Activated T-cell treated with anti-CD3 and anti-CD28 coated beads, Interleukin-2, amount 50 U/mL, for 24 hours (primary cell): ENCODE measurements at places on chromosomes 13 and 19.

- DNase-seq = no peak
Observed at GRCh38 chr19:1990230-1991017, 25.1 kb downstream of the BTBD2 start.

DNA sequence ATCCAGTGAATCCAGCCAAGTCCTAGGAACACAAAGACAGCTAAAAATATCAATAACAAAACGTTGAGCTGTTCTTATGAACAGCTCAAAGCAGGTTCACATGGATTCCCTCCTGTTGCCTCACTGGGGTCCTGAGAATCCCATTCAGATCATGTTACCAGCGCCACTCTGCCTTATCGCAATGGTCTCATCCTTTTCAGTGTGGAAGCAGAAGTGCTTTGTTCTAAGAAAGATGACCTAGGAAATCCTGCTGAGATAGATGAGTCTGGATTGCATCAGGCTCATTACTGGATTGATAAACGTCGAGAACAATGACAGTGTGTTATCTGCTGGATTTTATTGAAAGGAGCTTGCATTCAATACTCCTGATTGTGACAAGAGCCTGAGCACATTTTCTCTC is 87.0 kb downstream of the SLAIN1 start:
- no peak for DNase-seq

DNA sequence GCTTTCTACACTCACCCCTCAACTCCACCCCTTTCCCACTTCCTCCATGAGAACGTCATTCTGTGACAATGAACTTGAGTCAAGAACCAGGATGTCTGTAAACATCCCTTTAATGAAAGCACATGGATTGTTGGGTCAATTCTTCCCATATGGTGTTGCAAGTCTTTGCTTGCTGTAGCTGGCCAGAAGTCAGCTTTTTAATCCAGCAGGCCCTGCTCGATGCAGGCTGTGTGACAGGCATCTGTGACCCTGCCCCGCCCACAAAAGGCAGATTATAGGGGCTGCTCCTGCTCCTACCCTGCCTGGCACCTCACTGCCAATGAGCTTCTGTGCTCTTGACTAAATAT is 78.0 kb downstream of the STARD13 start:
- DNase-seq = no peak

DNA sequence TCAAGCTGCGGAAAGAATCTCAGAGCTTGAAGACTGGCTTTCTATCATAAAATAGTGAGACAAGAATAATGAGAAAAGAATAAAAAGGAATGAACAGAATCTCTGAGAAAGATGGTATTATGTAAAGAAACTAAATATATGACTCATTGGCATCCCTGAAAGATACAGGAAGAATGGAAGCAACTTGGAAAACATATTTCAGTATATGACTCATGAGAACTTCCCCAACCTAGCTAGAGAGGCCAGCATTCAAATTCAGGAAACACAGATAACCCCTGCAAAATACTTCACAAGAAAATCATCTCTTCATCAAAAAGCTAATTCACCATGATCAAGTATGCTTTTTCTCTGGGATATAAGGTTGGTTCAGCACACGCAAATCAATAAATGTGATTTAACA is 2318.0 kb downstream of the PCDH9 start:
- DNase-seq = no peak

DNA sequence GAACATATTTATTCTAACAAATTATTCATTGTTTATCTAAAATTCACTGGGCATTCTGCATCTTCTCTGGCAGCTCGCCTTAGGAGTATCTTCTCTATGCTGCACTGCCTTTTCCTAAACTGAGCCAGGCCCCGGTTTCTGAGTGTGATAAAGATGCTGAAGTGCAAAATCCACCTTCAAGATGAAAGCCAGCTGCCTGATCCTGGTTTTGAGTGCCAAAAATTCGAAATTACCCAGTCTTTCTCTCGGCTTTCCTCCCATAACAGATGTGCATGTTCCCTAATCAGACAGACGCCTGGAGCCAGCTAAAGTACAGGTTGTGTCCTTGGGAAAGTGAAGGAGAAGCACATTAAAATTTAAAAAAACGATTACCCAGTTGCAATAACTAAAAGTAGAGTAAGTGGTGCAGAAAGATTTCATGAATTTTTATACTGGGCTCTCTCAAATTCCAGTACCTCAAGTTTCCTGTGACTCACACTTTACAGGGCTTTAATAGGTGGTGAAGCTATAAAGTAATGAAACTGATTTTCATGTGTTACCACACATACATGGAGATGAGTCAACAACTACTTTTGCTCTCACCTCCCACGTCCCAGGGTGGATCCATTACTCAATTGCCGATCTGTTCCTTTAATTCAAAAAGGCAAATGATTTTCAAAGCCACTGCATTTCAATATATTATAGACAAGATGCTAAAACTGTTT is 65.0 kb upstream of the GTF2F2 start:
- peak; percentile 54 for DNase-seq

DNA sequence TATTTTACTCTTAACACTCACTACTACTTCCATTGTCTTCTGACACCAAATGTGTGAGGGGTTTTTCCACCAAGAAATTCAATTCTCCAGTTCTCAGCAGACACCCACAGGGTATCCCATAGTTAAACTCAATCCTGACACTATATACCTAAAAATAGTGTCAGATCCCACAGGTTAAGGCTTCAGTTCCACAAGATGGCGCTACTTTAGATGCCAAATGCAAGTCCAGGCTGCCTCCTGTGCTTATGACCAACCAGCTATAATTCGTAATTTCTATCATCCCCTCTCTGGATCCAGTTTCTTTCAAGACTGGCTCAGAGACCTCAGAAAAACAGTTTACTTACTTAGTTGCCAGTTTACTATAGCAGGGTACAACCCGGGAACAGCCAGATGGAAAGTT is 1146.2 kb upstream of the SPRY2 start:
- no peak for DNase-seq

DNA sequence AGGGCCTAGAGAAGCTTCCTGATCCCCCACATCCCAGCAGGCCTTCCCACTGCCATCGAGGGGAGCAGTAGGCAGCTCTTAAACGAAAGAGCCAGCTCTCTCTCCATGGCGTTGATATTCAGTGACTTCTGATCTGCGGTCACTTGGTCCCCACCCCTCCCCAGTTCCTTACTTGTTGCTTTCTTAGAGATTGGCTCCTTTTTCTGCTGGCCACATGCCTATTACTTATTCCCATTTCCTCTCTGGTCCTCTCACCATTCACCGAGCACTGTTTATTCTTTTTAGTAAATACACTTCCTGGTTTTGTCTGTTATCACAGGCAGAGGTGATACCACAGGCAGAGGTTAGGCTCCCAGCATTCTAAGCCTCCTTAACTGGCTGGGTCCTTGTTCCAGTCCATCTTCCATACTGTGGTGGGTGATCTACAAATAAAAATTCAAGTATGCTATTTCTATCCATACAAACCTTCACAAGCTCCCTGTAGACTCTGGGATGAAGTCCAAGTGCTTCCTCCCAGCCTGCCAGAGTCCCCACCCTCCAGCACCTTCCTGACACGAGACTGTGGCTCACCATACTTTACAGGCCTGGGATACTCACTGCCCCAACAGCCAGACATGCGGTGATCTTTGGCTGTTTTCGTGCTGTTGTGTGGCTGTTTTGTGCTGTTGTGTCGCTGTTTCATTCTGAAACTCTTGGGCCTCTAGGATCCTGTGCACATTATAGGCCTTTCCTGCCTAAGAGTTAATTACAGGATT is 315.9 kb downstream of the ATP8A2 start:
- no peak for DNase-seq

GRCh38 chr19:42655748-42656147 is 61.0 kb upstream of the CEACAM8 start:
- DNase-seq = no peak

DNA sequence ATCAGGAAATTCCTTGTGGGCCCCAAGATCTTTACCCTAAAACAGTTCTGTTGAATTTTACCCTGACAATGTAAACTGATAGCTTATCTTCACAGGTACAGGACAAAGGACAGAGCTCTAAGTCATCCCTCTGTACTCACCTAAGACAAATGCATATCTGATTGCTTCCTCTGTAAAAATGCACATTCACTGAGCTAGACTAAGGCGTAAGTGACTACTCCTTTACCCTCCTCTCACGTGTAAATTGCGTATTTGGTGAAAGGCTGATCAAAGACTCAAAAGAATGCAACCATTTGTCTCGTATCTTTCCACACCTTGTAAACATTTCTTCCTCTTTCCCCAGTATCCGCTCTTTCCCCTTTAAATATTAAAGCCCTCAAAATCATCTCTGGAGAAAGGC is 80.6 kb upstream of the LRCH1 start:
- no peak for DNase-seq

- no peak for DNase-seq
Observed at GRCh38 chr13:100484702-100485101, 103.9 kb downstream of the GGACT start.

GRCh38 chr19:6528544-6529121 is 2.2 kb upstream of the TNFSF9 start:
- no peak for DNase-seq

DNA sequence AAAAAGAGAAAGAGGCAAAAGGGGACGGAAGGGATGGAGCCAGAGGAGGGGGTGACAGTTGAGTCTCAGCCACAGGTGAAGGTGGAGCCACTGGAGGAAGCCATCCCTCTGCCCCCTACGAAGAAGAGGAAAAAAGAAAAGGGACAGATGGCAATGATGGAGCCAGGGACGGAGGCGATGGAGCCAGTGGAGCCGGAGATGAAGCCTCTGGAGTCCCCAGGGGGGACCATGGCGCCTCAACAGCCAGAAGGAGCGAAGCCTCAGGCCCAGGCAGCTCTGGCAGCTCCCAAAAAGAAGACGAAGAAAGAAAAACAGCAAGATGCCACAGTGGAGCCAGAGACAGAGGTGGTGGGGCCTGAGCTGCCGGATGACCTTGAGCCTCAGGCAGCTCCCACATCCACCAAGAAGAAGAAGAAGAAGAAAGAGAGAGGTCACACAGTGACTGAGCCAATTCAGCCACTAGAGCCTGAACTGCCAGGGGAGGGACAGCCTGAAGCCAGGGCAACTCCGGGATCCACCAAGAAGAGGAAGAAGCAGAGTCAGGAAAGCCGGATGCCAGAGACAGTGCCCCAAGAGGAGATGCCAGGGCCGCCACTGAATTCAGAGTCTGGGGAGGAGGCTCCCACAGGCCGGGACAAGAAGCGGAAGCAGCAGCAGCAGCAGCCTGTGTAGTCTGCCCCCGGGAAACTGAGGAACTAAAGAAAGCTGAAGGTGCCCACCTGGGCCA is 2.5 kb downstream of the POLR1G start:
- DNase-seq = no peak

DNA sequence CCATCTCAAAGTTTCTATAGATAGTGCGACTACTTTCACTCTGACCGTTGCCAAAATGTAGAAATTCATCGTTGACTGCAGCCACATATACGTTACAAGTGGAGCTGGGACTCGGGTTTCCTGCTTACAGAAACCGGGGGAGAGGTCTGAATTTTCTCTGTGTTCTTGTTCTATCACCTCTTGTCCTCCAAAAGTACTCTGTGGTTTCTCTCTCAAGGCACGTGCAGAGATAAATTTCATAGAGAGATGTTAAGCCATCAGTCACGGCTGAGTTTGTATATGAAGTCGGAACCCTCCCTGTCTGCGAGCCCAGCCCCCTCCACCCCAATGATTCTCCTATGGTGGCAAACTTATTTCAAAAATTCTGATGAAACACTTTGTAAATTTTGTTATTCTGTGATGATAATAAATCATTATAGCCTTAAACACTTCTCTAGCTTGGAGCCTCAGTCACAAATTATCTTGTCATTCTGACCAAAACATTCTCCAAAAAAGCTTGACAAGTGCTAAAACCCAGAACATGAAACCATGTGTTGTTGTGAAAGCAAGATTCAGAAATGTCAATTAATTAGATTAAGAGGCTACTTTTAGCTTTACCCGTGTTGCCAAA is 87.5 kb downstream of the TSHZ3 start:
- DNase-seq = no peak

- no peak for DNase-seq
Observed at GRCh38 chr13:95180513-95181245, 120.6 kb downstream of the ABCC4 start.

DNA sequence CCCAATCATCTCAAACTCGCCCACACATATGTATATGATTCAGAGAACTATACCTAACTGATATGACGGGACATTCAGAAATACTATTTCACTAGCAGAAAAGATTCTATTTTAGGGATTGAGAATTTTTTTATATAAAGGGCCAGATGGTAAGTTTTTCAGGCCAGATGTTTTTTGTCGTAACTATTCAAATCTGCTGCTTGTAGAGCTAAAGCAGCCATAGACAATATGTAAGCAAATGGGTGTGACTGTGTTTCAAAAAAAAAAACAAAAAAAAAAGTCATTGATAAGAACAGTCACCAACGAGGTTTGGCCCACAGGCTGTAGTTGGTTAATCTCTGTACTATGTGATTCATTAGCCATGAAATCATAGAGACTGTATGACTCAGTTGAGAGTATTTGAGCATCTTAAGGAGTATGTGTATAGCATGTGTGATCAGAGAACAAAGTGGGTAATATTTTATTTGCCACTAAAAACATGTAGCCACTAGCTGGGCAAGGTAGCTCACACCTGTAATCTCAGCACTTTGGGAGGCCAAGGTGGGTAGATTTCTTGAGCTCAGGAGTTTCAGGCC is 2724.7 kb downstream of the PCDH9 start:
- no peak for DNase-seq

DNA sequence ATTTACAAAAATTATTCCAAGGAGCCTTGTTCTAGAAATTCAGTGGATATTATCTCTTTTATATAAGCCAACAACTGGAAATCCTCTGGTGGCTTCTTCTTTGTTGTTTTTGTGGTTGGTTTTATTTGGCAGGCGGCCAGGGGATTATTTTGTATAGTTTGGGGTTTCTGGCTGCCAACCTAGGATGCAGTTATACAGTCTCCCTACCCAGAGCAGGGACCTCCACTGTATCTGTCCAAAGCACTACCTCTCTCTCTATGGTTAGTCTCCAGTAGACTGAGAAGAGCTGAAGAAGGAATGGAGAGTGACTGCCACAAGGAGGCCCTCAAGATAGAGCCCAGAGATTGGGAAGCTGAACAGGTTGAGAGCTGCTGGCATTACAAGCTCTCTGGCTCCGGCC is 80.2 kb downstream of the ZAR1L start:
- DNase-seq = no peak

GRCh38 chr13:60312851-60313505 is 84.0 kb upstream of the TDRD3 start:
- DNase-seq = no peak

DNA sequence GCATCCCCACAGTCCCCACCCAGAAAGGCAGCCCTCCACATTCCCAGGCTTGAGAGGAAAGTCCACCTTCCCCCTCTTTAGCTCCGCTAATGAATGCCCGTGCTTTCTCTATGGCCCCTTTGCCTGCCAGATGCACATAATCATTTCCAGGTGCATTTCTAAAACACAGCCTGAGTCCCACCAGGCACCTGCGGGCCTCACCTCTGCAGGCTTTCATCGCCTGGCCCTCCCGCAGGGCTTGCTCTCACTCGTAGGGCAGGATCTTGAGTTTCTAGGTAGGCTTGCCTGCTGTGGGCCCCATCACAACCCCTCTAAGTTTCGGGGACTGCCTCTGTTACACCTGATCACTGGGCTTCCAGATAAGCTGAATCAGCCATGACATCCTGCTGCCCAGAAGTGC is 173.6 kb downstream of the ZNF536 start:
- DNase-seq = no peak

- DNase-seq = no peak
Observed at GRCh38 chr13:65499256-65499655, 1730.9 kb downstream of the PCDH9 start.

GRCh38 chr13:31207661-31208552 is 8.1 kb downstream of the B3GLCT start:
- DNase-seq = no peak
